ENCODE measurements at places on chromosomes 4 and X.

GRCh38 chrX:92232182-92232581, 453.0 kb downstream of the PCDH11X start:
- DNase-seq, result no peak

GRCh38 chrX:7941390-7942042, 14.3 kb upstream of the PNPLA4 start:
- no peak for DNase-seq

DNA sequence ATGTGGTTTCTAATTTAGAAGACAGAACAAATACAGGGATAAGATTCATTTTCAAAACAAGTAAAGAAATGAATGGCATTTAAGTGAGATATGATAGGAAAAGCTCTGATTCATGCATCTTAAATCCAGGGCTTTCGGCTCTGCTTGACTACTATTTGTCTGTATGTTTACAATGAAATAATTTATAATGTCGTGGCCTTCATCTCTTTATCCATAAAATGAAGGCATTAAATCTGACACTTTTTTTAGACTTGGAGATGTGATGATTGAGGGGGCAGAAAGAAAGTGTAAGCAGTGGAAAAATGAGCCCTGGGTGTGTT, 115.7 kb upstream of the KIT start:
- DNase-seq, result no peak

DNA sequence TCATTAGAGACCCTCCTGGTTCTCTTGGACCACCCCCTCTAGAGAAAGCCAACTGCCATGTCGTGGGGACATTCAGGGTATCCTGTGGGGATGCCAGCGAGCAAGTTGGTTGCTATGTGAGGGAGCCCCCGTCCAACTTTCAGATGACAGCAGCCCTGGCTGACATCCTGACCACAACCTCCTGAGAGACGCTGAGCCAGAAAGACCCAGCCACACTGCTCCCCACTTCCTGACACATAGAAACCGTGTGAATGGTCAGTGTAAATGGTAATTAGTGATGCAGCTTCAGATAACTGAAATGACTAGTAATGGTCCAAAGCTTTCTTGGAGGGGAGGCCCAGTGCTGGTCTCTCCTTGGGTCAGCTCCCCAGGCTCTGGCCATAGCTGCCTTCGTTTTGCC, 10.8 kb downstream of the CLCN4 start:
- no peak for DNase-seq

DNA sequence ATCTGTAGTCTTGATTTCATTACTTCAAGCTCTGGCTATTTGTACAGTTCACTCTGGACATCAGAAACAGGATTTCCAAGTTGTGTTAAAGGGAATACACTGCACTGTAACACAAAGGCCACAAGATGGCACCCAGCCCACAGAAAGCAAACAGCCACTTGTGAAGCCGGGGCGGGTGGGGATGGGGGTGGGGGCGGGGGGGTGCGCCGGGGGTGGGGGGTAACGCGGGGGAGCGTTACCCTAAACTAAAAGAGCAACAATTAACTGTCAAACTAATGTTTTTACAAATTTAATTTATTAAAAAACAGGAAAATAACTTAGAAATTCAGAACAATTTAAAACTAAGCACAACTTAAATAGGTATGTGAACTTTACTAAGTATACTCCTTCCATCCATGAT, 27.3 kb downstream of the PRDX4 start:
- peak; percentile 21 for DNase-seq

GRCh38 chrX:105758754-105759153, 63.6 kb upstream of the NRK start:
- no peak for DNase-seq

GRCh38 chr4:105458001-105458400, 15.9 kb downstream of the PPA2 start:
- DNase-seq, result no peak

GRCh38 chr4:175562542-175562941, 249.5 kb downstream of the GPM6A start:
- DNase-seq, result no peak

DNA sequence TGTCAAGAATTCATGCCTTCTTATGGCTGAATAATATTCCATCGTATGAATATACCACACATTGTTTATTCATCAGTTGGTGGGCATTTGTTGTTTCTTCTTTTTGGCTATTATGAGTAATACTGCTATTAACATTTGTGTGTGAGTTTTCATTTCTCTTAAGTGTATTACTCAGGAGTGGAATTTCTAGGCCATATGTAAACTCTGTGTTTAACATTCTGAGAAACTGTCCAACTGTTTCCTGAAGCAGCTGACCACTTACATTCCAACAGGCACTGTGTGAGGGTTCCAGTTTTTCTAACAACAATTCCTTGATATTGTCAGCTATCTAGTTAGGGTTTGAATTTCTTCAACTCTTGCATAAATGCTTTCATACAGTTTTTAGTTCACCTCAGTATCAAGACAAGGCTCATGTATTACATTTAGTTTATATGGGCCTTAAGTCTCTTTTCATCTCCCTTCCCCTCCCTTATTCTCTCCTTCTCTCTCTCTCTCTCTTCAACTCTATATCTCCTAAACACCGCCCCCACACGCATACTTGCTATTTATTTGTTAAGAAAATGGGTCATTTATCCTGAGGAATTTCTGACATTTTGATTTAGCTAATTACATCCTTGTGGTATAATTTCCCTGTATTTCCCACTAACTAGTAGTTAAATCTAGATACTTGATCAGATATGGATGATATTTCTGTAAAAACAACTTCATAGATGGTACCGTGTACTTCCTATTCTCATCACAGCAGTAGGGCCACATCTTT, 77.4 kb downstream of the WDR19 start:
- DNase-seq, result no peak

- no peak for DNase-seq
Measured at GRCh38 chrX:22338740-22339139, 66.0 kb downstream of the CBLL2 start.

DNA sequence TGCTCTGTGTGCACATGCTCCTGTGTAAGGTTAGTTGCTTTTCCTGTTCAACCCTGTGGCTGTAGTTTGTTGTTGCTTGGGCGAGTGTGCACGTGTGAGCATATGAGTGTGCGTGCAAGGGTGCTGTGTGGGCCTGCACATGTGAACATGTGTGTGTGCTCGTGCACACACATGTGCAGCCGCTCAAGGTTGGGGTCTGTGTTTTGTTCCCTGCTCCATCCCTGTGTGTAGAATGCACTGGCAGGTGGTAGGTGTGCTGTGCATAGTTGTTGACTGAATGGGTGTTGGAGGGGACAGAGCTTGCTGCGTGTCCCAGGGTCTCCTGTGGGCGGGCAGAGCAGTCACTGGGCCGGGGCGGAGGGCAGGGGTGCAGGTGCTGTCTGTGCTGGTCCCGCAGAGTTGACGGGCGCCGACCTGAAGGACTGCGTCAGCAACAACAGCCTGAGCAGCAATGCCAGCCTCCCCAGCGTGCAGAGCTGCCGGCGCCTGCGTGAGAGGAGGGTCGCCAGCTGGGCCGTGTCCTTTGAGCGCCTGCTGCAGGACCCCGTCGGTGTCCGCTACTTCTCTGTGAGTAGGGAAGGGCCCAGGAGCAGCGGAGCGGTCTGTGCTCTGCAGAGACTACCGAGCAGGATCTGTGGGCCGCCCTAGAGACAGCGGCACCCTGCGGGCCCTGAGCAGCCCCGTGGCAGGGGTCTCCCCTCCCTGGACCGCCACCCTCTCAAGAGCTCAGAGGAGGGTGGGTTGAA, 27.9 kb upstream of the HGFAC start:
- no peak for DNase-seq

- no peak for DNase-seq
Measured at GRCh38 chrX:121755541-121755940, 708.1 kb downstream of the GLUD2 start.

DNA sequence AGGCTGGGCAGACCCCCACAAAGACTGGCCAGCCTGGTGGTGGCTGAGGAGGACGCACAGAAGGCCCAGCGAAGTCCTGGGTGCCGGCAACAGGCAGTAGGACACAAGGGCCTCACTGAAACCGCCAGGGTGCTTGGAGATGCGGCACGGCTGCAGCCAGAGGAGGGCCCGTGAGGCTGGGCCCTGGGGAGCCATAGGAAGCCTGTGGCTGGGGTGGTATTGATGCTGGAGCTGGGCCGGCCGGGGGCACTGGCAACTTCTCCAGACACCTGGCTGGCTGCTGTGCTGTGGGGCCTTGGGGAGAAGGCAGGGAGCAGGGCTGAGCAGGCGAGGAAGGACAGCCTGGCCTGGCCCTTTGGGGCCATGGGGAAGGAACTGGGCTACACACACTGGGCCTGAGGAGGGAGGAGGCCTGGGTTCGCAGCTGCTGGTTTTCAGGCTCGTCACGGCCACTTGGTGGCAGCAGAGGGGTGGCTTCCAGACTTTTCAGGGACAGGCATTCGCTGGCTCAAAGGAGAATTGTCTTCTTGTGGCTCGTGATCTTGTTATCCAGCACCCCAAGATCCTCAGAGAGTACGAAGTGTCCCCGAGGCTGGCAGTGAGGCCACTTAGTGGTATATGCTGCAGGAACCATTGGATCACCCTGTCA, 37.2 kb downstream of the ATP2B3 start:
- DNase-seq, result peak; percentile 44

DNA sequence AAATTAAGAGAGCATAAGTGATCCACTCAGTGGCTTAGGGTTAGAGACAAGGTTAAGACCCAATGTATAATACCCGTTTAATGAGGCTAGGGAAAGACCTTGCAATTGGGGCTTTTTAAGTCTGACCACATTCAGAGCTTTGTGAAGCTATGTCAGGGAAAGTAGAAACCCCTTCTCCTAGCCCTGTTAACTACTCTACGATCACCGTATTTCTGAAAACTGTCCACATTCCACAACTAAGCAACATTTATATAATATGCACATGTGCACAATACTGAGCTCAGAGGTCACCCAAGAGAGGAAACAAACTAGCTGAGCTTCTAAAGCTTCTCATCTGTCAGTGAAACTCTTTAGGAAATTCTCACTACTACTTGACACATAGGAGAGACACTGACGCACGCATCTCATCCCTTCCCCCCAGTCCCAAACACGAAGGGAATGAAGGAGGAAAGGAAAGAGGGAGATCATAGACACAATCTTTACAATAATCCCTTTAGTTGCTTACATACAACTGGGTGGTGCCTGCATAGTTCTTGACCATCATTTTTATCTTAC, 56.2 kb downstream of the METTL14 start:
- DNase-seq, result no peak

- DNase-seq, result peak; percentile 59
Measured at GRCh38 chr4:77818602-77819403, at the start of gene CNOT6L. Gene CNOT6L, minus strand, starts transcription at chr4:77819368. Its CDS starts 60 bp downstream, at chr4:77819308.

GRCh38 chr4:70399319-70399718, 1.6 kb downstream of the OPRPN start:
- DNase-seq, result no peak

GRCh38 chrX:148457279-148457678, 43.1 kb upstream of the AFF2 start:
- DNase-seq, result no peak

DNA sequence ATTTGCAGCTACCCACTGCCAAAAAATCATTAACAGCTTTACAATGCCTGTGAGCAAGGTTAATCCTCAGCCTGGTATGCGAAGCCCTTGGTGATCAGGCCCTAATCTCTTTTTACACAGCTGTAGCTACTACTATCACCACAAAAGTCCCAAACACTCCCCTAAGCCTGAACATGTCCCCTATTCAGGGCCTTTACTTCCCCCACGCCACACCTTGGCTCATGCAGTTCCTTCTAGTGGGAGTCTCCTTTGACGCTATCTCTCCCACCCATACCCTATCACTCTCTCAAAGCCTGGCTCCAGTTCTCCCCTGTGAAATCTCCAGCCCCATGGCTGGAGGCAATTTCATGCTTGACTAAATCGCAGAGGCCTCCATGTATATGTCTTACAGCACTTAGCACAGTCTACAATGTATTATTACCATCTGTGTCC, 90.6 kb upstream of the CBR4 start:
- DNase-seq, result no peak

DNA sequence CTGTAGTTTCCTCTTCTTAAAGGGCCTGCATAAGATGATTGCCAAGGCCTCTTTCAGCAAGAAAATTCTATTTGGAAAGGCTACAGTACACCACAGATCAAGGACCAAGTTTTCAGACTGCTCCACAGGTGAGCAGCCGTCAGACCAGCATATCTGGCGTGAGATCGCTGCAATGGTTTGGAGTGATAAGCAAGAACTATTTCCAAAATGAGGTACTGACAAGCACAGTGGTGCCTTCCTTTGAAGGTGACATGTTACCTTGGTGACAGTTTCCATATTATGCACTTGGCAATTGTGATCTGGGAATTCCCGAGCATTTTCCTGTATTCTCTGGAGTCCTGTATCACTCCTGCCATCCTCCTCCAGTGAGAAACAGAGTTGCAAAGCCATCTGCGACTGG, 7.3 kb upstream of the TMEM150C start:
- DNase-seq, result no peak

DNA sequence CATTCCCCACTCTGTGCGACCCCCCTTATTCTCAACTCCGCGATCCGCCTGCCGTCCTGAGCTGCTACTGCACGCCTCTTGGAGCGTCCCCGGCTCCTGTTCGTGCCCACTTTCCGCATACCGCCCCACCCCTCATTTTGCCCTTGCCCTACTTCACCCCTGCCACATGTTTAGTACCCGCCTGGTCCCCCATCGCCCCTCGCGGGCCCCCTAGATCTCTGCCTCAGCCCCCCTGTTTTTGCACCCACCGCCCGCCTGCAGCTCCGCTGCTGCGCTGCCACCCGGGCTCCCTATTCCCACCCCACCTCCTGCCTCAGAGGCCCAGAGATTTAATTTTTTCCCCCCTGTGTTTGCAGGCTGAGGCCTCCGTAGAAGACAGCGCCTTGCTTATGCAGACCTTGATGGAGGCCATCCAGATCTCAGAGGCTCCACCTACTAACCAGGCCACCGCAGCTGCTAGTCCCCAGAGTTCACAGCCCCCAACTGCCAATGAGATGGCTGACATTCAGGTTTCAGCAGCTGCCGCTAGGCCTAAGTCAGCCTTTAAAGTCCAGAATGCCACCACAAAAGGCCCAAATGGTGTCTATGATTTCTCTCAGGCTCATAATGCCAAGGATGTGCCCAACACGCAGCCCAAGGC, 1.4 kb downstream of the MAGED1 start:
- DNase-seq, result no peak

GRCh38 chr4:148573296-148573695, 131.1 kb upstream of the NR3C2 start:
- no peak for DNase-seq

DNA sequence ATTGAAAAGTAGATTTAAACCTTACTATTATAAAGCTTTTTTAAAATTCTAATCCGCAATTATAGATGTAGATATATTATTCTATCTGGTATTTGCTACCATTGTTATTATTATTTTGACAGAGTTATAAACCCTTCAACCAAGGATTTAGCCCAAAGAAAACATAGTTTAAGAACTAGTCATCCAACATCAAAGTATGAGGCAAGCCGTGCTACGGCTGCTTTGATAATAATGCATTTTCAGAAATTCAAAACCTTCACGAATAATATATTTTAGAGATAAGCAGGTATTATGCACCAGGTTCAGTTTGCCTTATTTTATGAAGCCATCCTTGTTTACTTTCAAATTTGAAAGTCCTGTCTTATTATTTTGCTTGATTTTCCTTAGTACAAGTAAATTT, 1501.7 kb downstream of the RAPGEF2 start:
- no peak for DNase-seq

DNA sequence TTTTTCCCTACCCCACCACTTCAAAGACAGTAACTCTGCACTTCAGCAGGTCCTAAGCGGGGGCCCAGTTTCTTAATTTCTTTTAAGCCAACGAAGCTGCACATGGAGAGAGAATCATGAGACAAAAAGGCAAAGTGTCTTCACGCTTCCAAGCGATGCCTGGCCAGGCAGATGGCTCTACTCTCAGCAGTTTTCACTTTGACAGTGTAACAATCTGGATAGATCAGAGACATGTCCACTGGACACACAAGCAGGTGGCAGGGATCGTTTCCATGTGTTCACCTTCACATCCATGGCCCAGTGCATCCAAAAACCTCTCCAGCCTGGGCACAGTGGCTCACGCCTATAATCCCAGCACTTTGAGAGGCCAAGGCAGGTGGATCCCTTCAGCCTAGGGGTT, 27.8 kb downstream of the PPP2R2C start:
- no peak for DNase-seq

All from activated T-cell treated with anti-CD3 and anti-CD28 coated beads for 48 hours (primary cell).